ENCODE measurements at places on chromosomes 7 and 10. TPM values are rescaled to one million over a fixed set of nuclear protein-coding genes. Genes with fewer than 3 reads are reported as not detected.

The AKR1E2 gene
- total RNA-seq: 3.9 TPM

GRCh38 chr10:33402220-33403073 lies 68.0 kb upstream of the NRP1 start:
- H3K27ac ChIP-seq: peak overlapping the region; percentile 16
- no peak overlapping the region for H3K4me3 ChIP-seq
- H3K27me3 ChIP-seq: no peaks in the 10 kb centered on the region
- no peaks in the 10 kb centered on the region for H3K36me3 ChIP-seq
- no peak for DNase-seq

- H3K4me3 ChIP-seq: no peak overlapping the region
- H3K36me3 ChIP-seq: peaks cover 8% of the 10 kb centered on the region
- DNase-seq: no peak
- H3K27me3 ChIP-seq: no peaks in the 10 kb centered on the region
- H3K4me1 ChIP-seq: peaks cover 45% of the 10 kb centered on the region
- no peak overlapping the region for H3K27ac ChIP-seq
These were observed 41.3 kb downstream of the ARID5B start for GRCh38 chr10:61942604-61943461.

- no peak for DNase-seq
- no peak overlapping the region for H3K27ac ChIP-seq
- no peaks in the 10 kb centered on the region for H3K36me3 ChIP-seq
- no peak overlapping the region for H3K4me3 ChIP-seq
These were observed 35.3 kb upstream of the HIBADH start for GRCh38 chr7:27697861-27698430.

- no peak overlapping the region for H3K4me3 ChIP-seq
- DNase-seq: no peak
- no peaks in the 10 kb centered on the region for H3K36me3 ChIP-seq
These were observed 19.2 kb downstream of the ZNF775 start for GRCh38 chr7:150398108-150398964.

The KLF14 gene
- total RNA-seq: not detected

The SNX10 gene
- 5.4 TPM for total RNA-seq

The CFAP58 gene
- total RNA-seq: 0.44 TPM

GRCh38 chr7:76231071-76231470 lies 29.4 kb downstream of the SRRM3 start:
- H3K36me3 ChIP-seq: no peaks in the 10 kb centered on the region
- H3K4me1 ChIP-seq: peaks cover 35% of the 10 kb centered on the region
- DNase-seq: no peak
- H3K27ac ChIP-seq: no peak overlapping the region
- peaks cover 49% of the 10 kb centered on the region for H3K27me3 ChIP-seq

DNA sequence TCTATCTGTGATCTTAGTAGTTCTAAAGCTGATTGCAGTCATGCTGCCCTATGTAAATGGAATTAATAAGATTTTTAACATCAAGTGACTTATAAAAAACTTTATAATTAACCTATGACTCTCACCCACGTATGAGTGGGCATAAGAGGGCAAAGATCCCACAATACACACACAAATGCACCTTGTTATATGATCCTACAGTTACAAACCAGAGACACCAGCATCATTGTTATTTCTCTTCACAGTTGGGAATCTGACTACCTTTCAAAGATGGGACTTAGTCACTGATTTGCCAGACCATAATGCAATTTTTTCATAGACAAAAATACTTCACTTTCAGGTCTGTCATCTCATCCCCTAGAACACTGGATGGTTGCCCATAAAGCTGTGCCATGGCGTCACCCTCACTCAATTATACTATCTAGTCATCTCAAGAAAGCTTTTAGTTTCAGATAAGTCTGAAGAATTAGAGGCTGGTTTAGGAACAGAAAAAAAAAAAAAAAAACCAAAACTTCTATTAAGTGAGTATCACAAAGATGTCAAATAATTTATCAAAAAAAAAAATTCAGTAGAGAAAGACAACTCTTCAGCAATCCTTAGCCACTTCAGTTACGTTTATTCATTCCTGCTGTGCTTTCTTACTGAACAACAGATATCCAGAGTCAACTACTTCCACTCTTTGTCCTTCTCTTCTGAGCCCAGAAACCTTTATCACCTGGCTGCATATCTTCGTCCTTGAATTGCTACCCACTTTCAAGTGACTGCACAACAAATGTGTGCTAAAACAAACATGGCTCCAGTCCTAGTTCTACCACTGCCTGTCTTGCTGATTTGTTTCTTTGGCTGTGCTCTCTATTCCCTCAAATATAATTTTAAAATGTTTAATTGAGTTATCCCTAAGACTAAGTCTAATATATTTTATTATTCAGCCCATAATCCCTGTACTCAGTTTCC lies 175.0 kb upstream of the CHRM2 start:
- no peak overlapping the region for H3K27ac ChIP-seq
- H3K4me3 ChIP-seq: no peak overlapping the region
- no peak for DNase-seq
- no peaks in the 10 kb centered on the region for H3K27me3 ChIP-seq
- no peaks in the 10 kb centered on the region for H3K36me3 ChIP-seq
- no peaks in the 10 kb centered on the region for H3K4me1 ChIP-seq

- H3K4me1 ChIP-seq: no peaks in the 10 kb centered on the region
- no peak overlapping the region for H3K4me3 ChIP-seq
- peak overlapping the region; percentile 87 for H3K27ac ChIP-seq
- no peaks in the 10 kb centered on the region for H3K27me3 ChIP-seq
- H3K36me3 ChIP-seq: peaks cover 3% of the 10 kb centered on the region
These were observed 142.5 kb downstream of the GNAT3 start for GRCh38 chr7:80369321-80369720.

DNA sequence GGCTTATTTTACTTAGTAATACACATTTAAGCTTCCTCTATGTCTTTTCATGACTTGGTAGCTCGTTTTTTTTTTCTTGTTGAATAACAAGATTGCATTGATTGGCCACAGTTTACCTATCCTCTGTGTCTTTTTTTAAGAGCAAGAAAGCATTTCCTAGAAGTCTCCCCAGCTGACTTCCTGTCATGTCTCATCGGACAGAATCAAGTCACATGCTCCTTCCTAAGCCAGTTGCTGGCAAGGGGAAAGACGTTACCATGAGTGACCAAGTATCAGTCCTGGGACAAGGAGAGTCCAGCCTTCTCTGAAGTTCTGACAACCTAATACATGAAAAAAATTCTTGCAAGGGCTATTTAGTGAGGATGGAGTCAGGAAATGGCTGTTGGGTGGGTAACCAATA lies 24.9 kb upstream of the SFRP5 start:
- H3K27me3 ChIP-seq: peaks cover 21% of the 10 kb centered on the region
- no peak for DNase-seq
- no peaks in the 10 kb centered on the region for H3K36me3 ChIP-seq

DNA sequence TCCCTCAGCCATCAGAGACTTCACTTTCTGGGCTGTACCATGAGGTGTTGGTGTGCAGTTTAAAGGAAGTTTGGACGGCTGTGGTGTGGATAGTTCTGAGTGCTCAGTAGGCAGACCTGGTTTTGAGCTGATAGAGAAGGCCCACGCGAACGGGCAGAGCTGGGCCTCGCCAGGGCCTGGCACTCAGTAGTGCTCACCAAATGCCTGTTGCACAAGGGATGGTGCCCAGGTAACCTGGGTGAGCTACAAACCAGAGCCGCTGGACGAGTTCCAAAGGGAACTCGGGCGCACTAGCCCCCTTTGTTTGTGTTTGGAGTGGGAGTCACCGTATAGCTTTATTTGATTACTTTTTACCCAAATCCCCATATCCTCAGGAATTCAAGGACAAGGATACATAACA lies 95.5 kb downstream of the LHPP start:
- no peaks in the 10 kb centered on the region for H3K27me3 ChIP-seq
- H3K4me1 ChIP-seq: peaks cover 8% of the 10 kb centered on the region
- no peaks in the 10 kb centered on the region for H3K36me3 ChIP-seq
- no peak overlapping the region for H3K27ac ChIP-seq
- DNase-seq: no peak
- no peak overlapping the region for H3K4me3 ChIP-seq

DNA sequence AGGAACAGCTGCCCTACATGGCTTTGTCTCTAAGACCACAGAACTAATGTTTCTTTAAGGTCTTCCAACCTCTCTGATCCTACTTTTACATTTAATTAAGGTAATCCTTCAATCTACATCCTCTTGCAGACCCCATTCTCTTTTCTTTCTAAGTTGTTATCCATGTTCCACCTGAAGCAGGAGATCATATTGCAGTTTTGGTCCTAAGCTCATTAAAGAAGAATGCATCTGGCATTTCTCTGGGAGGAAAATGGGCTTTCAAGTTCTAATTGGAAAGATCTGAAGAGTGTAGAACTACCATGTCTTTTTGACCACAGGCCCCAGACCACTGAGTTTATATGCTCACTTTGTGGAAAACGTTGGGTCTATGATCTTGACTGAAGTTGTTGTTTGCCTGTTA lies 111.2 kb downstream of the SEM1 start:
- H3K27me3 ChIP-seq: no peaks in the 10 kb centered on the region
- H3K27ac ChIP-seq: no peak overlapping the region
- peaks cover 43% of the 10 kb centered on the region for H3K4me1 ChIP-seq
- no peak overlapping the region for H3K4me3 ChIP-seq
- DNase-seq: no peak
- no peaks in the 10 kb centered on the region for H3K36me3 ChIP-seq

DNA sequence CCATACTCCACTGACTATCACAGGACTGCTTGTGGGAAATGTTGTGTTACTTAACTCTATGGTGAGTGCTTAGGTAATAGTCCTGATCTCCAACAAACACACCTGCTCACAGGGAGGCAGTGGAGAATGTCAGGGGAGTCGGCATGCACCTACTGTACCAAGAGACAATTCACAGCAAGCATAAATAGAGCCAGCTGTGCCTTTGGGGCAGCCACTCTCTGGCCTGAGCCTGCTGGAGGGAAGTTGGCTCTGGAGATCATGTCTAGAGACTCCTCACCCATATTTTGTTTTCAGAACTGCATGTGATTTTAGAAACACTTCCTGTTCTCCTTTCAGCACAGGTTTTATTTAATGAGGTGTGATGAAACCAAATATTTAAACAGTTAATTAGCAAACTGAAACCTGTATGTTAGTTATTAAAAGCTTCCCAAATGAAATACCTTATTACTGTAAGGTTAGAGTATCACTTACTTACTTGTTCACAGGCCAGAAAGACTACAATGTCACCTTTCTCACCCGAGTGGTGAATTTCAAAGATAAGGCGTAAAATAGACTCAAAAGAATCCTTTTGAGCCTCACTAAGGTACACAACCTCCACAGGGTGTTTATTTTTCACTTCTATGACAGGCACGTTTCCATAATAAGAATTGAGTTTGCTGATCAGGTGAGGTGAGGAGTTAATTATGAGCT lies 21.8 kb downstream of the DHX32 start:
- H3K27me3 ChIP-seq: no peaks in the 10 kb centered on the region
- H3K36me3 ChIP-seq: no peaks in the 10 kb centered on the region
- no peak for DNase-seq
- no peak overlapping the region for H3K27ac ChIP-seq
- H3K4me3 ChIP-seq: no peak overlapping the region

- peaks cover 3% of the 10 kb centered on the region for H3K36me3 ChIP-seq
- H3K4me1 ChIP-seq: peaks cover 29% of the 10 kb centered on the region
- no peaks in the 10 kb centered on the region for H3K27me3 ChIP-seq
- H3K27ac ChIP-seq: no peak overlapping the region
- H3K4me3 ChIP-seq: no peak overlapping the region
- no peak for DNase-seq
These were observed 90.8 kb downstream of the MCU start for GRCh38 chr10:72782649-72783330.

- no peak overlapping the region for H3K4me3 ChIP-seq
- DNase-seq: no peak
- H3K4me1 ChIP-seq: peaks cover 6% of the 10 kb centered on the region
- no peak overlapping the region for H3K27ac ChIP-seq
These were observed 10.2 kb downstream of the HIBADH start for GRCh38 chr7:27652518-27652917.

The GNAT3 gene
- not detected for total RNA-seq

- no peak for DNase-seq
- no peak overlapping the region for H3K27ac ChIP-seq
- no peaks in the 10 kb centered on the region for H3K27me3 ChIP-seq
- no peak overlapping the region for H3K4me3 ChIP-seq
These were observed 48.3 kb upstream of the ZMIZ2 start for GRCh38 chr7:44700322-44700721.

The LRGUK gene
- total RNA-seq: 1.0 TPM

Data from neural crest cell (in vitro differentiated cells).